ENCODE measurements at places on chromosomes 5 and 9.
A peak's percentile ranks its signal among the peaks of the same experiment; 100 is the strongest.

- no peak for DNase-seq
These were observed 52.8 kb downstream of the CTNND2 start for GRCh38 chr5:11851416-11851815.

DNA sequence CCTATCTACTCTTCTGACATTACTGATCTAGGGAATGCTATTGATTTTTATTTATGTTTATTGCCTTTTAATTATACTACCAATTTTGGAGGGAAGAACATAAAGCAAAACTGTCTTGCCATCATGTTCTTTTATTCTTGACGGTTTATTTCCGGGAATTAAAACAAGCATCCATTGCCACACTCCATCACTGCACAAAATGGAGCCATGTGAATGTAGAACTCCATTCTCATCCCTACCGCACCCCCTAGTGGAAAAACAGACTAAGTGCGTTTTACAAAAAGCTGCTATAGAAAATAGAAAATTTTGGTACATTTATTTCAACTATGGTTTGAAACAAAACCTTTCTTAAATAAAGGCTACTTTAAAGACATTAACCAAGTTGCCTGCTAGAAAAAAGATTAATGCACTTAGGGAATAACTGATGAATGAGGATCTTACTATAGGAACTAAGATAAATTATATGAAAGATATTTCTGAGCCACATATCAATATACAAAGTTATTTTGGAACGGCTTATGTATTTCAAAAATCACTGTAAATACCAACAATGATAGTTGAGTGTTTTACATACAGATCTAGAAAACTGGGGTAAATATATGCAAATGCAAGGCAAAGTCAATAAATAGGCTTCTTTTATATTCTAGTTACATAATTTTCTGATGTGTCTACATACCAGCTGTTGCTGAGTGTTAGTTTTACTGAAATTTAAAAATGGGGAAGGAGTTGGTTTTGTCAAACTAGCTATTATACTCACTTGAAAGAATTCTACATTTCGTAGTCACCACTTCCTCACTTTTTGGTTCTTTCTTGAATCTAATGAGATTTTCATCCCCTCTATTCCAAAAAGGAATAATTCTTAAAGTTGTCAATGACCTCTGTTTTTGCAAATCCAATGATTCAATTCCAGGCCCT is 26.5 kb downstream of the OXCT1 start:
- DNase-seq = peak; percentile 68

GRCh38 chr5:54895816-54896341 is 89.5 kb downstream of the ESM1 start:
- DNase-seq = peak; percentile 74

GRCh38 chr9:95268681-95269080 is 48.8 kb downstream of the FANCC start:
- peak; percentile 31 for DNase-seq

DNA sequence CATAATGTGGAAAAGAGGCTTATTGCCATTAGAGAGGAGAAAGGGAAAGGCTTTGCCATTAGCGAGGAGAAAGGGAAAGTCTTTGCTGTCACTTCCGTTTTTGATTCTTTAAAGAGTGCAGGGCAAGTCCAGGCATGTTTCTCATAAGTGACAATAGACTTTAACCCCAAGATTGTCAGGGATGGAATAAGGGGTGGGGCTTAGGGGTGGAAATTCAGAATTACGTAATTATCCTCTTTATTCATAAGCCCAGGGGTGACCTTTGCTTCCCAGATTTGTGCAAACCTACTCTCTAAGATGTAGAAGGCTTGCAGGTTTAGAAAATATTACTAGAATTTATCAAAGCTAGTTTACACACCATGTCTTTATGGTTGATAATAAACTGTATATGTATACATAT is 2.3 kb upstream of the PLK2 start:
- peak; percentile 16 for DNase-seq

DNA sequence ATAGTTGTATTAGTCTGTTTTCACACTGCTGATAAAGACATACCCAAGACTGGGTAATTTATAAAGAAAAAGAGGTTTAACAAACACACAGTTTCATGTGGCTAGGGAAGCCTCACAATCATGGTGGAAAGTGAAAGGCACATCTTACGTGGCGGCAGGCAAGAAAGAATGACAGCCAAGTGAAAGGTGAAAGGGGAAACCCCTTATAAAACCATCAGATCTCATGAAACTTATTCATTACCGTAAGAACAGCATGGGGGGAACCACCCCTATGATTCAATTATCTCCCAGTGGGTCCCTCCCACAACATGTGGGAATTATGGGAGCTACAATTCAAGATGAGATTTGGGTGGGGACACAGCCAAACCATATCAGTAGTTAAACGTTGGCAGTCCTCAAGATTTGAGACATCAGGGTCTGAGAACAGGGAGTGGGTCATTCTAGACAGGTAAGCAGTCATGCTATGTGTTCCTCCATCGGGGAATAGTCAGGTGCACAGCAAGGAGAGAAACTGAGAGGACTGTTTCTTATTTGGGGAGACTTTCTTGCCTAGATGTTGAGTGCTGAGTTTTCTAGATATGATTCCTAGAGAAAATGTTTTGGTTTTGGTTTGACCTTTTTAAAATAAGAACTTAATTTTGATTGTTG is 45.8 kb upstream of the ENTREP1 start:
- DNase-seq = no peak
